ENCODE measurements at places on chromosomes 12 and 14.

DNA sequence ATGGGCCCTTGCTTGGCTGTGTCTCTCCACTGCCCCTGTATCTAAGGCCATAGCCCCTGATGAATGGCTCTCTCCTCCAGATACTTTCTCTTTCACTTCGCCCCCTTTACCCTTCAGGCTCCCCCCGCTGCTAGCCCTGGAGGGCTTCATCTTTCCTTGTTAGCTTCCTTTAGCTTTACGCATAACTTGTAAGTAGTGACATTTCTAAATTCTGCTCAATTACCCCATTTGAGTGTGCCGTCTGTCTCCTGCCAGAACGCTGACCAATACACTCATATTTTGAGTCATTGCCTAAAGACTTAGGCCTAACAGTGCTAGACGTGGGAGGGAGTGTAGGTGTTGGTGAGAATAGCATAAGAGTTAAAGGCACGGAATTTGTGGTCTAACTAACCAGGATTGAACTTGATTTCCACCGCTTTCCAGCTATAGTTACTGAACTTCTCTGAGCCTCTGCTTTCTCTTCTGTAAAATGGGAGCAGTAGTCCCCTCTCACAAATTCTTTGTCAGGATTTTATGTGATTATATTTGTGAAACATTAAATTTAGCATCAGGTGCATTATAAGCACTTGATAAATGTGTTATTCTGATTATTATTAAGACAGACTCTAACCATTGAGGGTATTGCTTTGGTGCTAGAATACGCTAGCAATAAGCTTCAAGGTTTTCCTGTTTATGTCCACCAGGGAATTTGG is 129.3 kb downstream of the ZFP36L1 start:
- DNase-seq, result no peak

DNA sequence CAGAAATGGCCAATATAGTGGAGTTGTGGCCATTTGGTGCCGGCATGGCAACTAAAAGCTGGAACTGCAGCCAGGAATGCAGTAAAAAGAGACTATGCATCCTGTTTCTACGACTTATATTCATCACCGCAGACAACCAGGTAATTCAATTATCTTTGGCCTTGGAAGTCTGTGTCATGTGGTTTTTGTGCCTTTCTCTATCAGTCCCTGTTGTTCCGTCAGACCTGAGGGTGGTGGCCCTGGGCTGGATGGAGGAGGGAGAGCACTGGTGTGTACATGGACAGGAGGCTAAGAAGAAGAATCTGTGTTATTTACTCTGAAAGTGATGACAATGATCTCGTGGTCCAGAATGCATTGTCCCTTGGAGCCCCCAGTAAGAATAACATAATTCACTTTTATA is 852.6 kb downstream of the VRK1 start:
- DNase-seq, result no peak

DNA sequence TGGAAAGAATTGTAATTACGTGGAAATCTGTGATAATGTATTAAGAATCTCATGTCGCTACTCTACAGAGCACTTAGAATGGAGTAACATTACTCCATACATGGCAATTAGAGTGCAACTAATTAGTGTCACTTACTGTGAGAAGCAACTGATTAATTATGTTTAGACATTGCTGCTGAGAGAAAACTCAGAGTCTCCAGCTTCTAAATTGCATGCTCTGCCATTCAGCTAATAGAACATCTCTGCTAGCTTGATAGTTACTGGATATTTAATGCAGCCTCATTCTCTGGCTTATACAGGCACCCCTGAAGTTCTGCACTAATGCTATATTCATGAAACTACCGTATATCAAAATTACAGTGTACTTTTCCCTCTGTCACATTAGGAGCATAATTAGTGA is 338.4 kb downstream of the ADAMTS20 start:
- DNase-seq, result no peak

GRCh38 chr12:62750941-62751809 is 183.8 kb downstream of the PPM1H start:
- no peak for DNase-seq

GRCh38 chr12:115411121-115411520 is 727.1 kb upstream of the TBX3 start:
- DNase-seq, result peak; percentile 45

- DNase-seq, result peak; percentile 35
Observed at GRCh38 chr14:94180655-94181271, 6.6 kb downstream of the PPP4R4 start.

DNA sequence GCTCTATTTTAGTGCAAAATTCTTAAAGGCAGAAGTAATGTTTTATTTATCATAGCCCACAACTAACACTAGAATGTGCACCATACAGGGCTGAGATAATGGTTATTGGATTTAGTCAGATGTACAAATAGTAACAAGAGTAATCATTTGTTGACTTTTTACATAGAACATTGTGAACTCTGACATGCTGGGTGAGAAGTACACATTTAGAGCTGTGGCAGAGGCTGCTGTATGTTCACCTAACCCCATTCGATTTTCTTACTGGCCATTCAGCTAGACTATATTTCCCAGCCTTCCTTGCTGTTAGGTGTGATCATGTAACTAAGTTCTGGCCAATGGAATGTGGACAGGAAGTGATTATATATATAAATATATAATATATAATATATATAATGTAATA is 89.1 kb downstream of the DRAM1 start:
- DNase-seq, result no peak

DNA sequence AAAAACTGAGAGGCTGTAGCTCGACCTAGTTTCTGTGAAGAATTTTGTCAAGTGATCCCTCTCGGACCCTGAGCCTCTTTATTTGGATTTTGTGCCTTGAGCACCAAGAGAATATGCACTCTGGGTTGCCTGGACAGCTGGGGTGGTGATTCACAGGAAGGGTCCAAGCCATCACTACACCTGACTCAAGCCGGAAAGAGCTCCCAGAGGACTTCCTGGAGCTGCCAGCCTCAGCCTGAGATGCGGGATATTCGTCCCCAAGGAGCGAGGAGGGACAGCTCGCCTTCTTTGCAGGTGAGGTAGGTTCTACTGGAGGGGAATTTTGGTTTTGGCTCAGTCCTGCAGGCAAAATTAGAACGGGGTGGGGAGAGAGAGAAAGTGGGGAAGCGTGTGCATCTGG is 94.3 kb downstream of the GALNT8 start:
- no peak for DNase-seq

- DNase-seq, result no peak
Observed at GRCh38 chr12:107386569-107386968, 293.2 kb upstream of the CRY1 start.

- DNase-seq, result no peak
Observed at GRCh38 chr12:97404093-97404492, 58.5 kb upstream of the RMST start.

- DNase-seq, result peak; percentile 36
Observed at GRCh38 chr14:86057018-86057667, 527.2 kb downstream of the FLRT2 start.

DNA sequence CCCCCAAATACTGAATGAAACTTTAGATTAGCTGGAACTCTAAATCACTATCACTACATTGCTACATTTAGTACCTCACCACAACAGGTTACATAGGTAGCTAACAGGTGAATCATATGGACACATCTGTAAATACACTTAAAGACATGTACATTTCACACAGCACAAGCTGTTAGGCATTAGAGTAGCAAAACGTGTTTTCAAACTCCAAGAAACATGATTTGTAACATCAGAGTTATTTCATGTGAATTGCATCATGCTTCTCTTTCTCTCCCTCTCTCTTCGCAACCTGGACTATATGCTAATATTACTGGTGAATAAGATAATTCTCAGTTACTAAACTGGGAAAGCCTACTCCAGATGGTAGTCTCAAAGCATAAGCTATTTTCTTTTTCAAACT is 4.3 kb downstream of the SEL1L start:
- peak; percentile 87 for DNase-seq

DNA sequence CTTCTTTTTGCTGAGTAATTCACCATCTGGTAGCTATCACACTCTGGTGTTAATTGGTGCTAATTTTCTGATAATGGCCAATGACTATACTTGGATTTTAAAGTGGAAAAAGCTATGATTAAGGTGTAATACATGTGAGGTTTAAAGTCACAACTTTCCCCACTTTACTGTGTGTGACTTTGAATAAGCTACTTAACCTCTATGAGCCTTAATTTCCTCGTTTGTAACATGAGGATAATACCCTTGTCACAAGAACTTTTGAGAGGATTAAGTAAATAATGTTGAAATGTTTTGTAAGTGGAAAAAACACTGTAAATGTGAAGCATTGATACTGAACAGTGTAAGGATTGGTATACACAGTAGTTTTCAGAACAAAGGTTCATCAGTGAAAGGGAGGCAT is 65.3 kb downstream of the MSRB3 start:
- no peak for DNase-seq

DNA sequence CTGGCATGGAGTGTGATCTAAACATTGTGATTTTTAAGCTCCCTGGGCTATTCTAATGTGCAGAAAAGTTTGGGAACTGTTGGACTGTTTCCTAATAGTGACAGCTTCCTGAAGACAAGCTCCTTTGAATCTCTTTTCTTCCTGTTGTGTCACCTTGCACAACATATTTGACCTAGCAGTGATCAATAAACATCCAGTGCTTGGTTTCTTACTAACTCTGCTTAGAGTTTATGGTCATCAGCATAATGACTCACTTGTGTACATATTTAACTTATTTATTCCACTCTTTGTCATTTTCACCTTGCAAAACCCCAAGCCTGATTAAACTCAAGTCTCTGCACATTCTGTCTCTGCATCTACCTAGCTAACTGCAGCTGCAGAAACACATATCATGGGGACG is 27.3 kb upstream of the TBC1D30 start:
- DNase-seq, result no peak

DNA sequence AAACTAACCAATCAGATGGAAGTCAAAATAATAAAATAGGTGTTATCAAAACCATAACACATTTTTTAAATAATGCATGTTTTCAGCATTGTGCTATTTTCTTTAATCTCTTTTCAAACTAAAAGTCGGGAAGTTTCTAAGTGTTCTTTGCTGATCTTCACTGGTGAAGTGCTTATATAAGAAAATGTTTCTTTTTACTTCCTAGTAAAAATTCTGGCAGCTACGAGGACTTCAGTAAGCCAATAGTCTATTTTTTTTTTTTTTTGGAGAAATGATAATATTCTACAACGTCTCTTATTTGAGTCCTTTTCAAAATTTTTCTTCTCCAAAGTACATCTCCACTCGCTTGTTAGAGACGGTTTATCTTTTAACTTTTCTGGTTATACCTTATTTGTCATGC is 448.0 kb downstream of the SLC6A15 start:
- no peak for DNase-seq

DNA sequence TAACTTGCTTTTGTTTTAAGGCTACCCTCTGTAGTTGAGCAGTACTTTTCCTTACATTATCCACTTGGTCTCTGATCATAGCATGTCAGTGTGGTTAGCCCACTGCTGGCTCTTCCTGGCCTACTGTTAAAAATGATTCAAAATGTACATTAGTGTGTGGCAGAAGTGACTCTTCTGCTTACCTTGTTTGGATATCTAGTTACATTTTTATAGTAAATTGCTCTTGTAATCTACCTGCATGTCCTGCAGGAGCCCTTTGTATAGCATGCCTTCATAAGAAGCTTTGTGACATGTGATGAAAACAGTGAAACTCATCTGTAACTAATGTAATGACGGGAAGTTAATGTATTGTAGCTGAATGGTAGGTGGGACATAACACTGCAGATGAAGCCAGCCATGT is 8.1 kb downstream of the SPATS2 start:
- no peak for DNase-seq

DNA sequence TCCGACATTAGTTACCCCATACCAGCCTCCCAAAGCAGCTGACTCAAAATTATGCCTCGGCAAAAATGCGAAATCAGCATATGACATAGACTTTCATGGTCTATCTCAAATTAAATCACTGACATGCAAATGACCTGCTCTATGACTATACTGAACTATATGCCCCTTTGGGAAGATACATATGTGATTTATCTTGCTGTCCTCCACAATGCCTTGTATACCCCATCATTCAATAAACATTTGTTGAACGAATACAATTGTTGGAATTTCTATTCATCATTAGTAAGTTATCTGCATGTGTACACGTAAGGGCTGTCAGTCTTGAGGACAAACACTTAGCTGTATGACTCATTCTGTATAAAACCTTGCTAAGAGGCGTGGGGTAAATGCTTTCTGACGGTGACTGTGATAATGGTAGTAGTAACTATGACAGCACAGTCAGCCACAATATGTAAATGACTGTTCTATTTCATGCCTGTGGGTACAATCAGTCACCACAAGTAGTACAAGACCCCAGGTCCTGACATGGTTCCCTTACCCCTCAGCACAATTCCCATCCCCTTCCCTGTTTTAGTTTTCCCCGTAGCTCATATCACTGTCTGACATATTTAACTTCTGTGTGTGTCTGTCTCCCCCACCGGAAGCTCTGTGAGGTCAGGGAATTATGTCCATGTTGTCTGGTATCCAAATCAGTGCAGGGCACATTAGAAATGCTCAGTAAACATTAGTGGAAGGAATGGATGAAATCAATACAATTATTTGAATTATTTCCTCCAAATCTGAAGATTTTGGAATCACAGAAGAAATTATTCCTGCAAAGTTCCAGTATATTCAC is 42.8 kb downstream of the STXBP6 start:
- peak; percentile 90 for DNase-seq

GRCh38 chr14:102734436-102734835 is 42.8 kb upstream of the TRAF3 start:
- DNase-seq, result no peak

DNA sequence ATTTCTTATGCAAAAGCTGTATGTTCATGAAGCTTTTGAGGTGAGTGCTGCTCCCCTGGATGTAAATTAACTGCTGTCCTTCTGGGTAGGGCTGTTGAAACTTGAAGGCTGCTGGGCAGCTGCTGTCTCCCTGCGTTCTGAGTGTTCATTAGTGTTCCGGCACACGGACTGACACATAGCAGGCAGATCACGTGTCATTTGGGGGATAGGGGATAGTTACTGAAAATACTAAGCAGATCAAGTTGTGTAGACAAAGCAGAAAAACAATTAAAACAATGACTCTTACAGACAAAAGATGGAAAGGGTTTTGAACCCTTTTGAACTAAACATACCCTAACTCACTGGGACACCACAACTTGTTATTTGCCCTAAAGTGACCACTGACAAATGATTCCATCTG is 82.5 kb downstream of the PRICKLE1 start:
- no peak for DNase-seq

GRCh38 chr12:64566122-64566521 is 44.2 kb upstream of the RASSF3 start:
- DNase-seq, result peak; percentile 47

DNA sequence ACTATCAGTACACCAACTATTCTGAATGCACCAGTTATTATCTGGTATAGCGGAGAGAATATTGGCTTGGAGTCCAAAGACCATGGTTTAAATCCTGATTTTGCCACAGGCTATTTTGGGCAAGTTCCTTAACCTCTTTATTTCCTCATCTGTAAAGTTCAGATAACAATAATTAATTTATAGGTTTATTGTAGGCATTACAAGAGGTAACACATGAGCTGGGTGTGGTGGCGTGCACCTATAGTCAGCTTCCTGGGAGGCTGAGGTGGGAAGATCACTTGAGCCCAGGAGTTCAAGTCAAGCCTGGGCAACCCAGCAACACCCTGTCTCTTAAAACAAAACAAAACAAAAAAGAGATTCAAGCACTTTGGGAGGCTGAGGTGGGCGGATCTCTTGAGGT is 23.1 kb downstream of the PHLDA1 start:
- DNase-seq, result no peak

All from fibroblast of upper back skin (primary cell).